Common myeloid progenitor, CD34-positive (primary cell): ENCODE measurements at places on chromosomes 2 and 18.

GRCh38 chr2:222465746-222466145 lies 41.4 kb downstream of the SGPP2 start:
- DNase-seq = no peak

DNA sequence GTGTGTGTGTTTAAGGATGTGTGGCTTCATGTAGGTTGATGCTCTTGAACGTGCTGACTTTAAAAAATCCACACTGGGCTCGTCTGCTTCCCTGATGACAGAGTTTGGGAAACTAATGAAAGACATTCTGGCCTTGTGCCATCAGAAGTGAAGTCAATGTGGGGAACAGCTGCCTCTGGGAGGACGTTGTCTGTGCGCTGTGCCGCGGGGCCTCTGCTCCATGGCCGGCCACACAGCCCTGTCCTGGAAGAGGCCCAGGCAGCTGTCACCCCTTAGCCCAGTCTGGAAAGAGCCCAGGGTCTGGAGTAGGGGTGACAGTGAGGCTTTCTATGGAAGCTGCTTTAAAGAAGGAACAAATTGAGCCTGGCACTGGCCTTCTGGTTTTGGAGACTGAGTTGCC lies 155.8 kb downstream of the SH3RF3 start:
- no peak for DNase-seq

- no peak for DNase-seq
Measured at GRCh38 chr2:54940723-54941122, 109.5 kb downstream of the RTN4 start.

GRCh38 chr18:74731097-74731496 lies 133.4 kb downstream of the ZNF407 start:
- no peak for DNase-seq

DNA sequence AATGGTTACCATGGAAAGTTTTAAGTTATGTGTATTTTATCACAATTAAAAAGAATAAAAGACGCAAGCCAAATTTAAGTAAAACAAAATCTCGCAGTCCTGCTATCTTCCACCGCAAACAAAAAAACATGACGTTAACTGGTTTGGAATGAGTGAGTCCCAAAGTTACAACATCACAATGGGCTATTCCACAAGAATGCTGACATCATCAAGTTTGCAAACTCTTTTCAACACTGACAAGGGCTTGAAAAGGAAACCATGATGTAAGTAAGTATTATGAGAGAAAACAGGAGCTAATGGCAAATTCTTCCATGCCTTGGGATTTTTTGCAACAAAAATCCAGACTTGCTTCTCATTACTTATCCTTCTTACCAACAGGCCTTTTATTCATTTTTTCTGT lies 31.1 kb downstream of the SIGLEC15 start:
- DNase-seq = no peak
